Activated CD4-positive, alpha-beta T cell treated with anti-CD3 and anti-CD28 coated beads, Interleukin-2, amount 50 U/mL, for 16 hours (primary cell): ENCODE measurements at places on chromosomes 2 and 18.

- DNase-seq: no peak
Measured at GRCh38 chr2:64448041-64448426, 5.9 kb upstream of the LGALSL start.

GRCh38 chr18:43648002-43648401, 370.7 kb upstream of the SYT4 start:
- no peak for DNase-seq

GRCh38 chr2:12493031-12493513, 223.7 kb upstream of the TRIB2 start:
- DNase-seq: peak; percentile 79

DNA sequence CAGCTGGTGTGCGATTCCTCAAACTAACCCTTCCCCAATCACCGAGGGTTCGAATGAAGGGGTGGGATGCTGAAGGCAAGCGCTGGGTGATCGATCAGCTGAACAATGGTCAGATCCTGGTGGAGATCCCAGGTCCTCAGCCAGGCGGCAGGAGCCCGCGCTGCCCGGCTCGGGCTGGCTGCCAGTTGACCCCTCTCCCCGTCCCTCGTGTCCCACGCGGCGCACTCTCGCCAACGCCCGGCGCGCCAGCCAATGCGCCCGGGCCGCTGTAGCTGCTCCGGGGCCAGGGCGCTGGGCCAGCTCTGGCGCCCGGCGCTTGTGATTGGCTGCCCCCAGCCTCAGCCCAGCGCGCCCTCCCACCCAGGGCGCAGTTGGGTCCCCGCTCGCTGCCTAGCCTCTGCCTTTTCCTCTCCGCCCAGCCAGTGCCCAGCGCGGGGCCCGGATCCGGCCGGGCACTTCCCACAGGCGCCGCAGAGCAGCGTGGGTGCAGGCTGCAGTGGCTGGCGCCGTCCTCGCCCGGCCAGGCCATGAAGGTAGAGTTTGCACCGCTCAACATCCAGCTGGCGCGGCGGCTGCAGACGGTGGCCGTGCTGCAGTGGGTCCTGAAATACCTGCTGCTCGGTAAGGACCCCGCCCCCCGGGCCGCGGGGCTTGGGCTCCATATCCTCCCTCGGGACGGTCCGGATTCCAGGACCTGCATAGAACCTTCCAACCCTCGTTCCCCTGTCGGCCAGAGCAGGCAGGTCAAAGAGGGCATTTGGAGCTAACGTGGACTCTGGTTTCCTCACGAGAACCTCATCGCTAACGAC, at the start of gene MOGAT1:
MOGAT1 (plus strand) TSS at position 400 of the 809 bp plus-strand sequence; CDS start at position 528, 128 bp downstream.
- DNase-seq: no peak

DNA sequence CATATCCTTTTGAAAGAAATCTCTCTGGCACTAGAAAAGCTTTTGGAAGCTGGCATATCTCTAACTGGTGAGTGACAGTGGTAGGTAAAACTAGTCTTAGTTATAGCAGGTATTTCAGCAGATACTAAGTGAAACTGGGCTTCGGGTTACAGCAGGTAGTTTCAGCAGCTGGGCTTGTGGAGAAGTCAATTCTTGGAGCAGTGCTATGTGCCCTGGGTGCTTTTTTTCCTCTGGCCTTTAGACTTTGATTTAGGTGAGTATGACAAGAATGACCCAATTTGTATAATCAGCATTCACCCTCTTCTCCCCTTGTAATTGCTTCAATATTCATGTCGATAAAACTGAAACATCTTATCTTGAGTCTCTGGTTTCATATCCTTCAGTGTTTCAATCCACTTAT, 123.1 kb downstream of the KYNU start:
- DNase-seq: no peak

GRCh38 chr2:17680119-17680518, 73.5 kb downstream of the SMC6 start:
- DNase-seq: no peak

DNA sequence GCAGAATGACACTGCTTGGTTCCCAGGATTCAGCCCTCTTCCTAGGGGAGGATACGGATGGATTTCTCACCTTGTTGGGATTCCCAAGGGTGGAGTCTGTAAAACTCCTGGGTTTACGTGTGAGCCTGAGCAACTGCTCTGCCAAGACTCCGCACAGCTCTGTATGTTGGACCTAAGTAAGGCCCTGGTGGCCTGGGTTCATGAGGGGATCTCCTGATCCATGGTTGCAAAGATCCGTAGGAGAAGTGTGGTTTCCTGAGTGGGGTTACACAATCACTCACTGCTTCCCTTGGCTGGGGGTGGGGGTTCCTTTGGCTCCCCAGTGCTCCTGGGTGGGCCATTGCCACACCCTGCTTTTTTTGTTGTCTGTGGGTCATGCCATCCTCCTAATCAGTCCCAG, 37.7 kb downstream of the ANKRD12 start:
- no peak for DNase-seq

DNA sequence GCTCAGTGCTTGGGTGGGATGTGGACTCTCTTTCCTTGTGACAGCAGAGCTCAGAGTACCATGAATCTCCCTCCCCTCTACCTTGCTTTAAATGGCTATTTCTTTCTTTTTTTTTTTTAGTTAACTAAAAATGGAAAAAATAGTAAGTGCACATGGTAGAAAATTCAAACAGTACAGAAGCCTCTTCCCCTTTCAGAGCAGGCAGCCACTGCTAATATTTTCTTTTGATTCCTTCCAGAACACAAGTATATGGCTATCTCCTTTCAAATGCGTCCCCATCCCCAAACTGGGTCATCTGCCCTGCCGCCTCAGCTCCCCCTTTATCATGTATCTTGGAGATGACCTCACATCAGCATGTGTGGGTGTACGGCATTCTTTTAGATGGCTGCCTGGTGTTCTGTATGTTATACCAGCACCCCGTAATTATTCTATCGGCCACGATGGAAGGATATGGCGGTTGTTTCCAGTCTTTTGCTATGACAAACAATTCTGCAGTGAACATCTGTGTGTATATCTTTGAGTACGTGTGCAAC, 70.5 kb upstream of the DLX2 start:
- no peak for DNase-seq

DNA sequence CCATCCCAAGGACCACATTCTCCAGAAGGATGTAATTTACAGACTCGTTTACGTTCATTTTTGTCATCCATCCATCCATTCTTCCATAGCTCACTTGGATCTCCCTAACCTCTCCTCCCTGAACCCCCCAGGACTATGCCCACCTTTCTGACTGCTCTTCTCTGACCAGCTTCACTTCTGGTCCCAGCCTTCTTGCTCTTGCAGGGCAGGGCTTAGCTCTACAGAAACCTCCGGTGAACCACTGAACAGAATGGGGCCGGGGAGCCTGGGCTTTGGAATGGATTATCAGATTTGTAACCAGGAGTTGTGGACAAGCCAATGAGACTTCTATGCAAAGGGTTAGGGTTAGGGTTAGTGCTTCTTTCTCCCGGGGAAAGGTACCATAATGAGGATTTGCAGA, 95.0 kb downstream of the TGFA start:
- no peak for DNase-seq
